ENCODE measurements at places on chromosomes 7 and 10.

- peak; percentile 32 for DNase-seq
Observed at GRCh38 chr10:35819736-35820135, 177.6 kb upstream of the FZD8 start.

GRCh38 chr10:118106426-118106825 is 59.7 kb upstream of the RAB11FIP2 start:
- DNase-seq, result no peak

DNA sequence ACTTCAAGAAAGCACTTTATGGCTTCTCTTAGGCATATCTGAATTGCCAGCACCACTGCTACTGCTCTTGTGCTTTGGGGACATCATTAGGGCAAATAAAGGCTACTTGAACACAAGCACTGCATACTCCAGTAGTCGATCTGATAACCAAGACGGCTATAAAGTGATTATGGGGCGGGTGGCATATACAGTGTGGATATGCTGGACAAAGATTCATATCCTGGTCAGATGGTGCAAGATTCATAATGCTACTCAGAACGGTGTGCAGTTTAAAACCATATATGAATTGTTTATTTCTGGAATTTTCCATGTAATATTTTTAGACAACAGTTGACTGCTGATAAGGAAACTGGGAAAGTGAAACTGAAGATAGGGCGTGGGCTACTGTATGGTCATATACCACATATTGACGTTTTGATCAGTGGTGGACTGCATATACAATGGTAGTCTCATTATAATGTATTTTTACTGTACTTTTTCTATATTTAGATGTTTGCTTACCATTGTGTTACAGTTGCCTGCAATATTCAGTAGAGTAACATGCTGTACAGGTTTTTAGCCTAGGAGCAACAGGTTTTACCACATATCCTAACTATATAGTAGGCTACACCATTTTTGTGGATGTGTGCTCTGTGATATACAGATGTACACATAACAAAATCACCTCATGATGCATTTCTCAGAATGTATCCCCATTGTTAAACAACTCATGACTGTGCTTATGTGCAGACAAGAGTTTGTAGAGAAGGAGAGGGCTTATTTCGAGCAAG is 15.2 kb downstream of the ANLN start:
- DNase-seq, result no peak

GRCh38 chr7:136144182-136144581 is 167.0 kb upstream of the MTPN start:
- DNase-seq, result no peak

DNA sequence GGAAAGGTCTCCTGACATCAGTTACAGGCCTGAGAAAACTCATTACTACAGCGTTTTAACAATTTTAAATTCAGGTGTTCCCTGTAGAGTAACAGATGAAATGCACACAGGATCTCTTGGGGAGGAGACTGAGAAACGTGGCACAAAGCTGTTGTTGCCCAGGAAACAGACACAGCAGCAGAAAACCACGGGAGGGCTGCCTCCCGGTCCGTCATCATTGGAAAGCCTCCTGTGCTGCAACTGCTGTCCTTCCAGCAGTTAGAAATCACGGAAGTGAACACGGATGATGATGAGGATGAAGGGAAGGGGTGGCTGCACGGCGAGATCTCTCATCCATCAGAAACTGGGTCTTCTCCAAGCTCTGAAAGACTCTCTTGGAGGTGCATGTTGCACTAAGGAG is 94.6 kb upstream of the RNF32 start:
- no peak for DNase-seq

- DNase-seq, result no peak
Observed at GRCh38 chr7:126495733-126496132, 757.0 kb downstream of the GRM8 start.

- no peak for DNase-seq
Observed at GRCh38 chr10:88820748-88821401, 18.3 kb downstream of the LIPM start.

DNA sequence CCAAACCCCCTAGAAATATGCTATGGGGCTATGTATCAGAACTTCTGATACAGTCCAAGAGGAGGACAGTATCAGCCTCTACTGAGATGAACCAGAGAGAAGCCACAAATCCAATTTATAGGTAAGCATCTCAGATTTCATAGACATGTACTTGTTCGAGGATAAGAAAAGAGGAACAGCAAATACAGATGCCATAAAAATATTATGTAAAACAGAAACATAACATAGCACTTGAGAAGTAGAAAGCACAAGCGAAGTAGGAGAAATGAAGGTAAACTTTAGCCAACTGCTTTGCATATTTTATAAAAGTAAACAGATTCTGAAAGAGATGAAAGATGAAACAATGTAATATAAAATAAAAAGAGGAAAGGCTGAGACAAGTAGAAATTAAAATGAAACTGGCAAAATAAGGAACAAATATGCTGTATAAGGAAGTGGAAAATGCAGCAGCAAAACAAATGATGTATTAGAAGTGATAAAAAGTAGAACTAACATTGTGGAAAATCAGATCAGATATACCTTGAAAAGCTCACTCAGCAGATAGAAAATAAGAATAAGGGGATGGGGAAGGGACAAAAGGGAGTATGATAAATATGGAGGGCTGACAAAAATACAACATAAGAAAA is 135.1 kb downstream of the SKAP2 start:
- no peak for DNase-seq

Data from femur (tissue), 1 donor.